ENCODE measurements at places on chromosomes 1 and 21.

- DNase-seq = no peak
Measured at GRCh38 chr1:114320586-114320985, 166.9 kb upstream of the SYT6 start.

DNA sequence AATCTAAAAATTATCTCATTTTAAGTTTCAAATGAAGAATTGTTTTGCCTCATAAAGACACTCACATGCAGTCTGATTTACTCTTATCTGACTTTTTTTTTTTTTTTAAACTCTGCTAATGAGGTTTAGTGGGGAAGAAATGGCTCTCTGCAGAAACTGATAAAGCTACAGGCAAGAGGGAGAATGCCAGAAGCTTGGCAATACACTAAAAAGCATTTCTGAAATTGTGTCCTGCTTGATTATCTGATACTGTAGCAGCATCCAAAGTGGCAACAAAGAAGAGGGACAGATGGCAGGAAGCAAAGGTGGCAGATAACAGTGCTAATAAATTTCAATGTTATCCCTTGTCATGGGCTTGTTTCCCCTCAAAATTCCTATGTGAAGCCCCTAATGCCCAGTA is 1744.9 kb downstream of the NCAM2 start:
- peak; percentile 47 for DNase-seq

GRCh38 chr1:18021242-18021641 is 86.4 kb upstream of the IGSF21 start:
- no peak for DNase-seq

DNA sequence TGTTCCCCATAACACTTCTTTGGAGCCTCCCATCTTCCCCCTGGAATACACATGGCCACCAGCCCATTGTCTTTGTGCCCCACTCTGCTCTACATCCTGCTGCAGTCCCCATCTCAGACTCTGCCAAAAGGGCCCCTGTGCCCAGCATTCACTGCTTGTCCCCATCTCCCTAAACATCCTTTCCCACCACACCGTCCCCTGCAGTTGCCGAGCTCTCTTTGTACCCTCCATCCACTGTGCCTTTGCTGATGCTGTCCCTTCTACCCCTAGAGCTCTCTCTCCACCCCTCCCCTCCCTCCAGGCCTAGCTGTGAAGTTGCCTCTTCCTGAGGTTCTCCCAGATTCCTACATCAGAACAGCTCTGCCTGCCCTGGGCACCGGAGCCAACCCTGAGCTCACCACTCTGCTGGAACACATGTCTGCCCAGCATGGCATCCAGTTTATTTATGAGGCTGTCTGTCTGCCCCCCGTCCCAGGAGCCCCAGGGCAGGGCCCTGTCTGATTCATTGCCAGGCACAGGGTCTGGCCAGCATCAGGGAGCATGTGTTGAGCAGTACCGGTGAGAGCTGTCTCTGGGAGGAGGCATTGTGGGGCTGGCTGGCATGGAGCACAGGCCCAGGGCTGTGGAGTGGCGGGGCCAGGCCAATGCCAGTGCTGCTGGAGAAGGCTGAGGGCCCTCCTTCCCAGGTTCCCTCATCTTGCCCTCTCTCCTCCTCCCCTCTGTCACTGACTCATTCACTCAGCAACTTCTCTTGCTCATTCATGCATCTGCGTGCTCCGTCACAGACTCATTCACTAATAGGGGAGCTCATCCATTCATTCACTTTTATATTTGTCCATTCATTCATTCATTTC is 28.8 kb downstream of the EDN2 start:
- DNase-seq = peak; percentile 64

DNA sequence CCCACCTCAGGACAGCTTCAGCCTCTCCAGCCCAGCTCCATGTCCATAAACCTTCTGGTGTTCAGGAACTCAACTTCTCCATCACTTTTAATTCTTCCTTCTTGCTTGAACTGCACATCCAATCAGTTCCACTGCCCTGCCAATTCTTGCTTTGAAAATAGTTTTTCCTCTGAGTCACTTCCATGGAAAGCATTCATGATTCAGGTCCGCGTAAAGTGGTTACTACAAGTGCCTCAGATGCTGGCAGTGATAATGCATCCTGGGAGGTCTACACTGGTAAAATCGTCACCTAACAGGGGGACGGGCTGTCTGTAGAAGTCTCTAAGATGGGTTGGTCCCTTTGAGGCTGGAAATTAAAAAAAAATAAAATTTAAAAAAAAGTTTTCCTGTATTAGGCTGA is 25.9 kb upstream of the RCAN1 start:
- no peak for DNase-seq

- no peak for DNase-seq
Measured at GRCh38 chr1:5933050-5933449, 59.2 kb downstream of the NPHP4 start.

DNA sequence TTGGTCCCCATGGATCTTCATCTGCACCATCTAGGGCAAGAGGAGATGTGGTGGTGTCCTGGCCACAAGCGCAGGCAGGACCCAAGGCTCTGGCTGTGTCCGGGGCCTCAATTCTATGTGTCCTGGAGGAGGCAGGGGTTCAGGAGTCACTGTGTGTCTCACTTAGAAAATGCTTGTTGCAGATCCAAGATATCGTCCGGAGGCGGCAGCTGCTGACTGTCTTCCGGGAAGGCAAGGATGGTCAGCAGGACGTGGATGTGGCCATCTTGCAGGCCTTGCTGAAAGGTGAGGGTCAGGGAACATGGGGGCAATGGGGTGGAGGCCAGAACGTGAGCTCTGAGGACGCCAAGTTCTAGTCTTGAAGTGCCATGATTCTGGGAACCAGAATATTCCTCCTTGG is 29.1 kb downstream of the TRPM2 start:
- no peak for DNase-seq

DNA sequence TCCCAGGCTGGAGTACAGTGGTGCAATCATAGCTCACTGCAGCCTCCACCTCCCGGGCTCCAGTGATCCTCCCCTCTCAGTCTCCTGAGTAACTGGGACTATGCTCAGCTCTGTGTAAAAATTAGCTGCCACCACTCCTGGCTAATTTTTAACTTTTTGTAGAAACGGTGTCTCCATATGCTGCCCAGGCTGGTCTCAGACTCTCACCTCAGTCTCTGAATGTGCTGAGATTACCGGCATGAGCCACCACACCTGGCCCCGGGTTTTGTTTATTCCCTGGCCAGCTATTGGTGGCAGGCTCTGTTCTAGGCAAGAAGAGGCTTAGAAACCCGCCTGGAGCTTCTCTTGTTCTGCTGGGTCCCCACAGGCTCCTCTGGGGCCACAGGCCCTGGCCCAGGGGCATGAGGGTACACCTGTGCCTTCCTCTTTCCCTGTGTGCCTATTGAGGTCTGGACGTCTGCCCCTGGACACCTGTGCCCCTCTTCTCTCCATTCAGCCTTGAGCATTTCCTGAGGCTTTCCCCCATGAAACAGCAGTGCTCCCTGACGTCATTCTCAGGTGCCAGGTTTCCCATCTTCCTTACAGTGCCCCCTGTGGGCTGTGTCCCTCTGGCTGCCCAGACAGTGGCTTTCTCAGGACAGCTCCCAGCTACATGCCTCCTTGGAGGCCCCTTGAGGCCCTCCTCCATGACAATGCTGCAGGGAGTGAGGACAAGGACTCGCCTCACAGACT is 57.5 kb downstream of the PCP4 start:
- DNase-seq = no peak
